ENCODE measurements at places on chromosomes 7 and 10.
A peak's percentile ranks its signal among the peaks of the same experiment; 100 is the strongest.

GRCh38 chr7:108222236-108222892 is 92.2 kb upstream of the LAMB4 start:
- DNase-seq = no peak

- DNase-seq = no peak
These were observed 86.0 kb upstream of the FAM20C start for GRCh38 chr7:106356-106755.

DNA sequence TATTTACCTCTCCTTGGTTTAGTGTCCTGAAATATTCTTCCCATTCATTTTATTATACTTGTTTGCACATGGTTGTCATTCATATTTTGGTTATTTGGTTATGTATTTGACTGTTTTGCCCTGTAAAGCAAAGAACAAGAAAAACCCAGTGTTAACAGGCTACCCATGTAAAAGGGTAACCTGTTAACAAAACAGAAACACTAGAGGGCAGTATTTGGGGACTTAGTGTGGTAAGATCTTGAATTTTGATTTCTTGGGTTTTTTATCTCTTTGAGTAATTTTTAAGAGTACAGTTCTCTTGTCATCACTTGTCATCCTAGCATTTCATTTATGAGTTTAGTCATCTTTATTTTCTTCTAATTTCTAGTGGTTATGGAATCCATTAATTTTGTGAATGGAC is 51.3 kb downstream of the POLL start:
- DNase-seq = no peak

DNA sequence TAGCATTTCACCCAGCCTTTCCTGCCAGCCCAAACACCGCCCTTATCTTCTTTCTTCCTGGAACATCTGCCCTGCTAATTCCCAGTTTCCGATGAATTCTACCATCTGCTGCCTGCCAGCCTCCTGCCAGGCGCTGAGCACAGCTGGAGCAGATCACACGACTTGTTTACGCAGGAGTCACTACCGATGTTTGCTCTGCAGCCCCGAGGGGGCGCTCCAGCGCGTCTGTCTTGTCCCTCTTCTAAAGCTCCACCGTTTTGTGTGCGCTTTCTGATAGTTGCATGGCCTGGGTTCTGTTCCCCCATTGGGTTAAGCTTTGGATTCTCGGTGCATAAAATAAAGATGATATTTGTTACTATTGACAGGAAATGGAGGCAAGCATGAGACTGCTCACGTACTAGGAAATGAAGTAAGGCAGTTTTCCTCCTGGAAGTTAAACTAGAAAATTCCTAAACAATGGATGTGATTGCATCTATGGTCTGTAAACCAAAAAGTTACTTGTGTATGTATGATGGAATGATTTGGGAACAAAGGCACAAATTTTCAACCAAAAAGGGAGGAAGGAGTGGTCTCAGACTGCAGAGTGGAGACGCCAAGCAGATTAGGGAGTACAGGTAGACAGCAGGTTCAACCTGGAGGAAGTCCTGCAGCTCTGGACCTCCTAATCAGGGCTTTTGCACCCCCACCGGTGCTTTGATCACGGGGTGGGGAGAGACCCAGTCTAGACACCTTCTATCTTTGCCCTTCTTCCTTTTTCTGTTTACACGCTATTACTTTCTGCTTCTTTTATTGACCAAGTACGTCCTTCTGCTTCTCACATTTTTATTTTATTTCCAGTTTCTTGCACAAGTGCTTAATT is 2.2 kb upstream of the RBM17 start:
- peak; percentile 88 for DNase-seq

- DNase-seq = no peak
These were observed 10.0 kb upstream of the LRRC4 start for GRCh38 chr7:128041203-128041602.

DNA sequence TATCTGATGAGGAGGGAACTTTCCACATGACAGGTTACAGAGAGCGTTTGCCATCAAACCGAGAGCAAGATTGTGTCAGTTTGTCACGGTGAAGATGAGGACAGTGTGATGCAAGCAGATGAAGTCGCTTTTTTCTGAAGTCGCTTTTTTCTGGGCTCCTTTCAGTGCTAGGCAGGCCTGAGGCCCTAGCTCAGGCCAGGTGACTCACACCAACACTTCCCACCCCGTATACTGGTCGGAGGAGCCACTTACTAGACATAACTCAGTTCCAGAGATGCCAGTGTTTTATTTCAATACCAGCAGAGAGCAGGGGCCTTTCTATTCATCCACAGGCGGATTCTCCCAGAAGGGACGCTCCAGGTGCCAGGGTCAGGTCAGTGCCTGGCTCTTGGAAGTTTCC is 58.9 kb downstream of the SFMBT2 start:
- DNase-seq = no peak

GRCh38 chr10:78626471-78626870 is 442.3 kb upstream of the ZMIZ1 start:
- DNase-seq = no peak

- no peak for DNase-seq
These were observed 5.6 kb upstream of the EMX2 start for GRCh38 chr10:117536866-117537435.

DNA sequence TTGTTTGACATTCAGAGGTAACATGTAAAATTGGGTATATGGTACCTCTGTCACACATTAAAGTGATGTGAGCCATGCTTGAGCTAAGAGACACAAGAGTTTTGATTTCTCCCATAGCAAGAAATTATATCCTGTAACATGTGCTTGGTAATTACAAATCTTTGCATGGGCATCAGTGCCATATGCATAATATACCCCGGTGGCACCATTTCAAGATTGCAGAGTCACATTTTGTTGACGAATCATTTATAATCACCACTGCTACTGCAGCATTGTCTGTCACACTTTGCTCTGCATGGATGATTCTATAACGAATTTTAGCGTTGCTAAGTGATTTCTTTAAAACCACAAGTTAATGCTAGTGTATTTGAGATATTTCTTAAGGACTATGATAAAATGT is 443.7 kb upstream of the LRRN3 start:
- no peak for DNase-seq

DNA sequence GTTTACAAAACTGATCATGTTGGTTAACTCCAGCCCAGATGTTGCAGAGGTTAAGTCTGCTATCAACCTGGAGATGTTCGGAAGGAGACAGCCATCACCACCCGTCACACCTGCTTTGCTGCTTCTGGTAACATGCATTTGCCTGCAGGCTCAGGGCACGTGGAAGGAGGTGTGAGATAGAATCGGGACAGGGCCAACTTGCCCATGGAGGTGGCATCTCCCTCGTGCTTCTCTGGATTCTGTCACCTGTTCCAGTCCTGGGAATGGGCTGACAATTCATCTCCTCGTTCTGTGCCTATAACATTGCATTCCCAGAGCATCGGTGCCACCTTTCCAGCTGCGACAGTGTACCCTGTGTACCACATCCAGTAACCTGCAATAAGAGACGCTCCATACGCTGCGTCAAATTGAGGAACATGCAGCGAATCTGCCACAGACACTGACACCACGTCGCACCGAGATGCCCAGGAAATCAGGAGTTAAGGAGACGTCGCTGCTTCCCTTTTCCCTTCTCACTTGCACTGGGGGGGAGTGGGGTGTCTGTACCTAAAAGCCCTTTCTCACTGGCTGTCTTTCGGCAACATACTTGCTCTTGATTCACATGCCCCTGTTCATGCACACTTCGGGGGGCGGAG is 65.8 kb downstream of the ADARB2 start:
- DNase-seq = no peak

DNA sequence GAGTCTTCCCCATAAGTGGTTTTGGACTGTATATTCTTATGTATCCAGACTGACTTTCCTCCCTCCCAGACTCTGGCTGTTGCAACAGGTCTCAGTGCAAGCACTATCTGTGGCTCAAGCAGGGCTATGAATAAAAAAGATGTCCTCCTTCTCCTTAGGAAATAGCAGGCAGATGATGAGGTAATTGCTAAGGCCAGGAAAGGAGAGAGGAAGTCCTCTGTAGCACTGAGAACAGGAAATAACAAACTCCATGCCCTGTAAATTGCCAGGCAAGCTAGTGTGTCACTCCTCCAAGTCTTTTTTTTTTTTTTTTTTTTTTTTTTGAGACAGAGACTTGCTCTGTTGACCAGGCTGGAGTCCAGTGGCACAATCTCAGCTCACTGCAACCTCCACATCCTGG is 900.1 kb downstream of the TYW1 start:
- DNase-seq = no peak

GRCh38 chr10:76255241-76255640 is 823.8 kb downstream of the LRMDA start:
- DNase-seq = no peak

DNA sequence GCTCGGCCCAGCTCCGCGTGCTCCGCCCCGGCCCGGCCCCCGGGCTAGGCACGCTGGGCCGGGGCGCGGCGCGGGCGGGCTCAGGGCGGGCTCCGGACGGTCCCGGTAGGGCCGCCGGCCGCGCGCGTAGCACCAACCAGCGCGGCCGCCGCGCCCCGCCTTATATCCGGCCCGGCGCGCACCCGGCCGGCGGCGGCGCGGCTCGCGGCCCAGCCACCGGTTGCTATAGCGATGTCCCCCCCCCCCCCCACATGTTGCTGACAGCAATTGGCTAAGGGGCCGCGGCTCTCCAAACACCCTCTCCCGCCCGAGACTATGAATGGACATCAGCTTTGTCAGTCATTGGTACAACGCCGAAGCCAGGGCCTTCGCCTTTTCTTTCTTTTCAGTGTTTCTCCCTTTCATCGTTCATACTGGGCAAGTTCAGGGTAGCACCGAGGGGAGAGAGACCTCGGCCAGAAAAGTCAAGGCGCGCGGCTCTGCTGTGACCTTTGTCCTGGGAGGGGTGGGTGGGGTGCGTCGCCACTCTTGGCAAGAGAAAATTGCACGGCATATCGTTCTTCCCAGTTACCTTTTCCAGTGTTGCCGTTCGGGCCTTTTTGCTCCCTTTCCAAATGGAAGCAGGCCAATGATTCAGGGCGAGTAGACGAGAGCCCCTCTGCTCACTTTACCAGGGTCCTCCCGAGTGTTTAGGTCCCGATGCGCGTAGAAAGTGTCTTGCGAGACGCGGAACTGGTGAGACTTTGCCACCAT is 354.2 kb downstream of the DNAJB6 start:
- no peak for DNase-seq

DNA sequence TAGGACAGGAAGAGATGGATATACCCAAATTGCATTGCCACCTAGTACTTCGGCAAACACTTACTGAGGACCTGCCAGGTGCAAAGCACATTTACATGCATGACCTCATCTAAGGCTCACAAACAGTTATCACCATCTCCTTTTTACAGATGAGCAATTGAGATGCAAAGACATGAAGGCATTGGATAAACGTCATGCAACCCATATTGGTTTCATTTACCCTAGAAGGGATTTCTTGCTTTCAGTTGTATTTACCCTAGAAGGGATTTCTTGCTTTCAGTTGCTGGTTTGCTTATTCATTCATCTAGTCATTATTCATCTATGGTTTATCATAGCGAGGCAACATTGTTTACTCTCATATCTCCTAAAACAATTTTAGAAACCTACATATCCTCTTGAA is 52.2 kb downstream of the STEAP1B start:
- DNase-seq = no peak

DNA sequence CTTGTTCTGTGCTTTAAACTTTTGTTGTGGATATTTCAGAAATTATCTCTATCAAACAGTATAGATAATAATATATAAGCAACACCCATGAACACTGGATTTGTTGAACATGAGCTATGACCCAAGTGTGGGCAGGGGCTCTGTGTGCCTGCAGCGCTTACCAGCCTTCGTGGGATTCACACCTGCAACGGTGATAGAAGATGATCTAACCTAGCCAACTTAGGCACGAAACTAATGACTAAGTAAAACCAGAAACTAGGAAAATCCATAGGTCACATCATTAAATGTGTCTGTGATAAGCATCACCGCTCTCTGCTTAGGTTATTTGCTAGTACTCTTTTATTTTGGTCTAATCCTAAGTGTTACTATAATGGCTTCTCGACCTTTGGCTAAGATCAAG is 18.0 kb downstream of the SPAG6 start:
- DNase-seq = peak; percentile 47

GRCh38 chr7:108136191-108136688 is 6.1 kb upstream of the LAMB4 start:
- DNase-seq = no peak

- DNase-seq = no peak
These were observed 166.2 kb downstream of the FAM107B start for GRCh38 chr10:14608381-14609001.

- DNase-seq = peak; percentile 15
These were observed 145.1 kb downstream of the SEMA3D start for GRCh38 chr7:85041605-85042216.

DNA sequence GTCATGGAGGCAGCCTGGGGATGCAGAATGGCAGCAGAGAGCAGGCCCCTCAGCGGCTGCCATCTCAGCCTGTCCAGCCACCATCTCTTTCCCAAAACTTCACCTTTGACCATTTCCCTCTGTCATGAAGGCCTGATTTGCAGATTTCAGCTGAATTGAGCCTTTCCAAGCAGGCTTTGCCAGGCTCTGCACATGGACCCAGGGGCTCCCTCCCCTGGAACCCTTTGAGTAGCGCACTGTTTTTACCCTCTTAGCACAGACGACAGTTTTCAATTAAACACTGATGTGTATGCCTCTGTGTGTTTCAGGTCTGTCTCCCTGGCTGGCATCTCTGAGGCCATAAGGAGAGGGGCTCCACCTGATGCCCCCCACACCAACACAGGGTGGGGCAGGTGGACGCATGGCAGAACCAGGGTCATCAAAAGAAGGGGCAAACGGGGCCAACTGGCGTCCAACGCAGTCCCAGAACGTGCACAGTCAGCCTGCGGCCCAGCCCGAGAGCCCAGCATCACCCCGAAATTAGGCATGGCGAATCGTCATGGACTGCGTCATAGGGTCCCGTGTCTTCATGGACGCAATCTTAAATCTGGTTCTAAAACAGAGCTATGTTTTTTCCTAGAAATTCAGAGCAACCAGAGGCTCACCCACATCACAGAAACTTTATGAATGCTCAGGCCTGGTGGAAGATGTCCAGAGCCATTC is 185.0 kb upstream of the TCERG1L start:
- DNase-seq = no peak

DNA sequence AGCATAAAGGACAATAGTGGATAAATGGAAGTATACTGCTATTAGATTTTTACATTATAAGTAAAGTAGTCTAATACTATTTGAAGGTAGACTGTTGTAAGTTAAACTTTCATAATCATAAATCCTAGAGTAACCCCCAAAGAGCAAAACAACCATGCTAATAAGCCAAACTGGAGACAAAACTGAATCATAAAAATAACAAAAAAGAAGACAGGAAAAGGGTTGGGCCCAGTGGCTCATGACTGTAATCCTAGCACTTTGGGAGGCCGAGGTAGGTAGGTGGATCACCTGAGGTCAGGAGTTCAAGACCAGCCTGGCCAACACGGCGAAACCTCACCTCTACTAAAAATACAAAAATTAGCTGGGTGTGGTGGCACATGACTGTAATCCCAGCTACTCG is 9.7 kb downstream of the CACUL1 start:
- no peak for DNase-seq

GRCh38 chr10:22252224-22252800 is 34.5 kb upstream of the EBLN1 start:
- peak; percentile 79 for DNase-seq

GRCh38 chr10:28679581-28680357 is 2.4 kb downstream of the BAMBI start:
- DNase-seq = peak; percentile 8

GRCh38 chr10:80504158-80504811 is 33.4 kb upstream of the SH2D4B start:
- no peak for DNase-seq

- no peak for DNase-seq
These were observed 27.3 kb upstream of the KMT2E start for GRCh38 chr7:104986628-104987259.

- no peak for DNase-seq
These were observed 36.1 kb downstream of the LRRN3 start for GRCh38 chr7:111126987-111127386.

Data from activated naive CD8-positive, alpha-beta T cell treated with anti-CD3 and anti-CD28 coated beads for 36 hours (primary cell).